ENCODE measurements at places on chromosomes 12 and 14.
A peak's percentile ranks its signal among the peaks of the same experiment; 100 is the strongest.

DNA sequence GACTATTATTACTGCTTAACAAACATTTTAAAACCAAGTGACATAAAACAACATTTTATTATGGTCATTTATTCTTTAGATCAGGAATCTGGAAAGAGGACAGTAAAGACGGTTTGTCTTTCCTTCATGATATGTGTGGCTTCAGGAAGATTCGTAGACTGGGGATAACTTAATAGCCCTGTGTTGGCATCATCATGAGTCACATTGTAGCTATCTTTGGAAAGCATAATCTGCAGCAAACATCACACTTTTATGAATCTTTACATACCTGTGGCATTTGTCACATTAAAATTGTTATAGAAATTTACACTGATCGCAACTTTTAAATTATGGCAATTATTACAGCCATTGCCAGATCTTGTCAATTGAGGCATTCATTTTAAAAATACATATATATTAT, 397.1 kb downstream of the NOVA1 start:
- DNase-seq = no peak

DNA sequence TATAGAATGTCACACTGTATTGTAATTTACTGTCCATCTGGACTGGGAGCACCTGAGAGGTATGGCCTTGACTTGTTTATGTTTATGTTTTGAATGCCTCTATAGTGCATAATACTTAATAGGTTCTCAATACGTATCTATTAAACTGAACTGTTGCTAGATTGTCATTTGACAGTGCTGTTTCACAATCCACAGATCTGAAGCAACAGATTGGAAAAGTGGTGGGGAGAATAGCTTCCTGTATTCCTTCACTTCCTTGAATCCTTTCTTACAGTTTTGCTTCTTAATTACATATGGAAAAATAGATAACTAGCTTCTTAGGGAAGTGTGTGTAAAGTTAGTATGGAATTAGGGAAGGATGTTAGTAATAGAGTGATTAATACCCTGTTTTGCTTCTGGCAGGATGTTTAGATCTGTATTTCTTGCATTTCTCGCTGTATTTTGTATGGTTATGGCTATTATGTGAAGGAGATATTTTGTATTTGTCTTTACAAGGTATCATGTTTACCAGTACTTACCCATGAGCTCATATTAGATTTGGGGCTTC, 4.5 kb downstream of the CNOT2 start:
- no peak for DNase-seq

- DNase-seq = no peak
Measured at GRCh38 chr14:71122866-71123565, 215.8 kb downstream of the PCNX1 start.

- no peak for DNase-seq
Measured at GRCh38 chr12:13099066-13099843, 4.2 kb downstream of the GSG1 start.

GRCh38 chr12:106907411-106907810, 48.3 kb upstream of the TMEM263 start:
- no peak for DNase-seq

- no peak for DNase-seq
Measured at GRCh38 chr12:1474041-1474573, 120.3 kb downstream of the FBXL14 start.

GRCh38 chr14:36553656-36554260, 28.7 kb downstream of the NKX2-8 start:
- no peak for DNase-seq

DNA sequence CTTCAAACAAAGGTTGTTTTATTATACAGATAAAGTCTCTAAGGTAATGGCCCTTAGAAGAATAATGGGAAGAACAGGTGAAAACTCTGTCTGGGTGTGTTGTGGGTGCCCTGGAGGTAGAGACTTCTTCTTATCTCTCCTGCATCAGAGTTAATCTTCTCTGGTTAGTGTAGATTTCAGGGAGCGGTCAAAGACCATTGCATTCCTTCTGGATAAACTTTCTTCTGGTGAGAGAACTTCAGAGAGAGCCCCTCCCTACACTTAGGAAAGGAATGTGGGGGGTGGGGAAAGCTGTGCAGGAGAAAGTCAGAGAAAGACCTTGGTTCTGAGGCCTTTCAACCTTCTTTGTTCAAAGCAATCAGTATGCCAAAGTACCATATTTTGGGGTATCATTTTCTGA, 658.5 kb downstream of the DIO2 start:
- DNase-seq = no peak

DNA sequence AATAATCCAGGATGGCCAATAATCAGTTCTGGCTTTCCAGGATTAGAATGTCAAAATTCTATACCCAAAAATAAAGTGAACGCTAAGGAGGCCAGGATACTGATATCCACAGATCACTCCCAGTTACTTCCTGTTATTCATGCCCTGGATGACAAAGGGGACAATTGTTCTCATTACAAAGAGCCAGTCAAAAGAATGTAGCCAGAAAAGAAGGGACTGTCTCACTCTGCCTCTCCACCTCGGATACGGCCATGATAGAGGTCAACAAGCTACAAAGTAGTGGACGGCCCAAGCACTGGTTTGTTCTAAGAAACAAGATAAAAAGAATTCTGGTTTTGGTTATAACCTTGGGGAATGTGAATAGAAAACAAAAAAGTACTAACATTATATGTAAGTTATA, 116.1 kb upstream of the ATF7IP start:
- no peak for DNase-seq

DNA sequence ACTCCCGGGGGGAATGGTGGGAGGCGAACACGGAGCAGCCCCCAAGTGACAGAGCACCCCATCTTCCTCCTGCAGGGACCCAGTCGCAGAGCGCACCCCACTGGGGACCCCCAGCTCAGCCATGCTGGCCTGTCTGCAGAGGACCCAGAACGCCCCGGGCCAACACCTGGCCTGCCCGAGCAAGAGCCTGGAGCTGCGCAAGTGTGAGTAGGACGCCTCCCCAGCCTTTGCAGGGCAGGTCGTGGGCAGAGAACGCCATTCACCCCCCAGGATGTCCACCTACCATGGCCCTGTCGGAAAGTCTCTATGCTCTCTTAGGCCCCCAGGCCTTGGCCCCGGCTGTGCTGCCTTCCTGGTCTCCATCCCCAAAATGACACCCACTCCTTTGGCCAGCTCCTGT, 30.4 kb downstream of the FAM222A start:
- DNase-seq = no peak

GRCh38 chr12:47085815-47086252, 6.1 kb upstream of the AMIGO2 start:
- no peak for DNase-seq

DNA sequence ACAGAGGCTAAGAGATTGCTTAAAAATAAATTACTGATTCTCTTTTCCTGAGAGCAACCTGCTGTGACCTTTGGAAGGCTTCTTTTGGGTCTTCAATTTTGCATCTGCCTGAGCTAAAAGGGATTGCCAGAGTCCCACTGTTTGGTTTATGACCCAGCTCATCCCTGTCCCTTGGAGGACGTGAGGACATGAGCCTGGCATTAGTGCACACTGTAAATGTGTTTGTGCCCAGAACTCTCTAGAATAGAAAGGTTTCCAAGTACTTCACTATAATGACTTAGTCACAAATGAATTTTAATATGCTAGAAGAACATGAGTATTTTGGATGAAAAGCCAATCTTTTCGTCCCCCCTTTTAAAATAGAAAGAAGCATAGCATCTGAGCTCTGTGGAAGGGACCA, 47.1 kb upstream of the CDKN3 start:
- no peak for DNase-seq

- DNase-seq = no peak
Measured at GRCh38 chr12:97075934-97076630, 169.0 kb downstream of the NEDD1 start.

DNA sequence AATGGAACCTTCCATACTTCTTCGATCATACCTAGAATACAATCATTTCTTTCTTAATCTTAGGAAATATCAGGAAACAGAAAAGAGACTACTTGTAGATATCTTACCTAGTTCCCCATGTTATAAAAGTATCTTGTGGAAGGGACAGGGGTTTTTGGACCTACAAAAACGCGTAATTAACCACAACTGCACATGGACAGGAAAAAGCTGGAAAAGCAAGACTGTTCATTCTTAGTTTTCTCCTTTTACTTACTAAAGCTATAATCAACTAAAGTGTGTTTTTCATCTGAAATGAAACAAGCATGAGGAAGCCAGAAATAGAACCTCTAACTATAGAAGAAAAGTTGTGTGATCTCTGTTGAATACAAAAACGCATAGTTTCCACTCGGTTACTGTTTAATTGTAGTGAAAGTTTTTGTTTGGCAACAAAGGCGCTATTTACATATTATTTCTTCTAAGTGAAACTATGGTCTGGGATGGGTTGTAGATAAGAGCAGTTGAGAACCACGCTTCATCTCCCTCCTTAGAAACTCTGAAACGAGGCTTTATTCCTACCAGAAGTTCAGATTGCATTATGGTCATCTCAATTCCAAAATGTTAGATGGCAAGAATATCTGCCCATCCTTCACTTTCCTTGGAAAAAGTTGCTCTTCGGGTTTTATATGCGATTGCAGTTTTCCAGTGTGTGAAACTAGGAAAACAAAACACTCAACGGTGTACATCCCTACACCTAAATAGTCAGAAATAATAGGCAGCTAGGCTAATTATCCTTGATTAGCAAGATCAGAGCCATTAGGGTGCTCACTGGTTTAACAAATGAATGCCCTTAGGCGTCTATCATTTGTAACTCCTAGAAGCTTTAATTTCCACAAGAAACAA, 1.1 kb downstream of the BCAT1 start:
- DNase-seq = no peak

DNA sequence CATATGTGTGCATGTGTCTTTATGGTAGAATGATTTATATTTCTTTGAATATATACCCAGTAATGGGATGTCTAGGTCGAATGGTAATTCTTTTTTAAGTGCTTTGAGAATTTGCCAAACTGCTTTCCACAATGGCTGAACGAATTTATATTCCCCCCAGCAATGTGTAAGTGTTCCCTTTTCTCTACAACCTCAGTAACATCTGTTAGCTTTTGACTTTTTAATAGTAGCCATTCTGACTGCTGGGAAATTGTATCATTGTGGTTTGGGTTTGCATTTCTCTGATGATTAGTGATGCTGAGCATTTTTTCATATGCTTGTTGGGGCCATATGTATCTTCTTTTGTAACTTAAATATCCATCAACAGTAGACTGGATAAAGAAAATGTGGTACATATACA, 9.4 kb downstream of the OR6C68 start:
- no peak for DNase-seq

DNA sequence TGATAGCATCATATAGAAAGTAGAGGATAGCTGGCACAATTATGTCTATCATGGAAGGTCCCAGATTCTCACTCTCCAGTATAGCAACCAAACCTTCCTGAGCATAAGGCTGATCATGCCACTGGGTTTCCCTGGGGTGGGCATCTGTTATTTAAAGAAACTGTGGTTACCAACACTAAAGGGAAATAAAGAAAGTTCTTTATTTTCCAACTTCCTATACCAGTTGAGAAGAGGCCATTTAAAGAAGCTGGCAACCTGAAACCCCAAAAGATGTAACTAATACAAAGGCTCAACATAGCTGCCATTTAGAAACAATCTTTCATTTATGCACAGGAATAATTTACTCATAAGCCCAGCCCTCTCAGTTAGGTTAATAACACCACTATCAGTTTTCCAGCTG, 3.1 kb downstream of the BCAT1 start:
- DNase-seq = no peak

GRCh38 chr12:105406497-105406896, 76.0 kb downstream of the C12orf75 start:
- no peak for DNase-seq

GRCh38 chr12:90048918-90049317, 340.3 kb upstream of the ATP2B1 start:
- no peak for DNase-seq

DNA sequence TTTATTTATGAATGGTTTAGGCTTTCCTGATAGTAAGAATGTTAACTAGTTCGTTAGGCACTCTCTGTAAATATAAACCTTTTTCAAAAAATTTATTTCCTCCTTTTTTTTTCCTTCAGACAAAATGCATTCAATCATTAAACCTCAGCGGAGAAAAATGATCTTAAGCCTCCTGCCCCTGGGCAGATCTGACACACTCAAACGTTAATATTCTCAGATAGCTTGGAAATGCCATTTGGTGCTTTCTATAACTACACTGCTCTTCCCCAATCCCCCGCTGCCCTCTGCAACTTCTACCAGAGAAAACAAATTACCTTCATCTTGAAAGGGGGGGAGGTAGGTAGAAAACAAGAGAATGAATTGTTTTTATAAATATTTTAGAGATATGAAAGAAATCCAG, 521.2 kb downstream of the MED13L start:
- no peak for DNase-seq

GRCh38 chr14:105489542-105490266, 1.3 kb upstream of the TEDC1 start:
- DNase-seq = peak; percentile 83

GRCh38 chr12:52754135-52754534, 23.0 kb downstream of the KRT76 start:
- no peak for DNase-seq

DNA sequence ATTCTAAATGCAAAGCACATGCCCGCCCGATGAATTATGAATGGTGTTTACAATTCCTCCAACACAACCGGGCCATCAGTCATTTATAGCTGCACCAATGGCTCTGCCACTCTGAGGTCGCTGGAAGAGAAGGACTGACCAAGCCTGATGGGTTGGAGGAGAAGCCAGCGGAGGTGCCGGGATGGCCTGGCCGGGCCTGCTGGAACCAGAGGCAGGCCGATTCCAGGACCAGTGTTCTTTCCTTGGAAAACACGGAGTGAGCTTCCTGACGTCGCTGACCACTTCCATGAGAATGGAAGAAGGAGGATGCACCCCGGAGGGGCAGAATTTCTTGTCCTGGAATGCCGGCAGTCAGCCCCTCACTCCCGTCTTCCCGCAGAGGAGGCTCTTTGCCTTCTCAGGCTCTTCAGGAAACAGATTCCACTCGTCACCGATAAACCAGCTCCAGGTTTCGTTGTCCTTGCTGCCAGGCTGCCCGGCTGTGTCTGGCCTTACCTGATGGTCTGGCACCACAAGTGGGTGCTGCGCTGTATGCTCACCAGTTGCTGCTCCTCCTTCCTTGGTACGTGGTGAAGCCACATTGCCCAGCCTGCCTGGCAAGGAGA, 358.5 kb upstream of the SFSWAP start:
- no peak for DNase-seq

DNA sequence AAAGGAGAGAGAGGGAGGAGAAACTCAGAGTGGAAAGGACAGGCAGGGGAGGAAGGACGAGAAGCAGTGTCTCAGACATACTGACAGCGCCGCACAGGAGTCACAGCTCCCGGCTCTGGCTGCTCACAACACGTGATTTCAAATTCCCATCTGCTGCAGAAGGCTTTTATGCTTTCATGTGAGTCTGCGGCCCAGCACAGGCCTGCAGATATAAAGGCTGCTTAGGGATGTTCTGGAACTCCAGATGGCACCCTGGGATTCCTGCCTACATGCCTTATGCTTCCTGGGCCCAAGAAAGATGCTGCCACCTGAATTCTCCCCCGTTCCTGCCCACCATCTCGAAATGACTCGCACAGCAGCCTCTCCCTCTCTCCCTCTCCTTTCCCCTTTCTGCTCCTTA, 89.6 kb downstream of the NUAK1 start:
- peak; percentile 69 for DNase-seq

DNA sequence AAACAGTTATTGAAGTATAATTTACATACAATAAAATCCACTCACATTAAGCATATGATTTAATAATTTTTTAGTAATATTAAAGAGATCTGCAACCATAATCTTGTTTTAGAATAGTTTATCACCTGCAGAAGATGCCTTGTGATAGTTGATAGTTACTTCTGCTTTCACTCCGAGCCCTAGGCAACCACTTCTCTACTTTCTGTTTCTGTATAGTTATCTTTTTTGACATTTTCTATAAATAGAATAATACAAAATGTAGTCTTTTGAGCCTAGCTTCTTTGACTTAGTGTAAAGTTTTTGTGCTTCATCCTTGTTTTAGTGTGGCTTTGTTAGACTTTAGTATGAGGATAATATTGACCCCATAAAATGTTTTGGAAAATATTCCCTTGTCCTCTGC, 111.0 kb downstream of the MNAT1 start:
- DNase-seq = no peak

All from posterior cingulate gyrus (tissue), 11 donors.